Glomerular endothelial cell (primary cell): ENCODE measurements at places on chromosomes 4 and X. TPM values are rescaled to one million over a fixed set of nuclear protein-coding genes. Genes with fewer than 3 reads are reported as not detected.

GRCh38 chrX:10239611-10240064 lies 82.9 kb downstream of the CLCN4 start:
- no peak for DNase-seq

DNA sequence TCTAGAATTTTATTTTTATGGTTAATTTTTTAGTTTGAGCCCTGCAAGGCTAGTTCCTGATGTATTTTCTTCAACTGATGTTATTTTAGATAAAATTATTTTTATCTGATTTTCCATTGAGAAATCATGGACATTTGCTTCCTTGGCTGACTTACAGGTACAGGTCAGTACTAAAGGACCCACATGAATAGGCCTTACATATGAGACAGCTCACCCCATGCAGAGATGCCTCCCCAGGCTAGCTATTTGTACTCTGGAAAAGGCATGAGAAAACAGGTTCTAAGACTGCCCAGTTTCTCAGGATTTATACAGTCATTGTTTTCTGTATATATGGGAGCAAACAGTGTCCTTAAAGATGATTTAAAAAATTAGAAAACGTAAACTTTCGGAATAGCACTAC lies 255.5 kb downstream of the BMPR1B start:
- no peak for DNase-seq

GRCh38 chr4:94689155-94689860 lies 68.4 kb upstream of the BMPR1B start:
- no peak for DNase-seq

DNA sequence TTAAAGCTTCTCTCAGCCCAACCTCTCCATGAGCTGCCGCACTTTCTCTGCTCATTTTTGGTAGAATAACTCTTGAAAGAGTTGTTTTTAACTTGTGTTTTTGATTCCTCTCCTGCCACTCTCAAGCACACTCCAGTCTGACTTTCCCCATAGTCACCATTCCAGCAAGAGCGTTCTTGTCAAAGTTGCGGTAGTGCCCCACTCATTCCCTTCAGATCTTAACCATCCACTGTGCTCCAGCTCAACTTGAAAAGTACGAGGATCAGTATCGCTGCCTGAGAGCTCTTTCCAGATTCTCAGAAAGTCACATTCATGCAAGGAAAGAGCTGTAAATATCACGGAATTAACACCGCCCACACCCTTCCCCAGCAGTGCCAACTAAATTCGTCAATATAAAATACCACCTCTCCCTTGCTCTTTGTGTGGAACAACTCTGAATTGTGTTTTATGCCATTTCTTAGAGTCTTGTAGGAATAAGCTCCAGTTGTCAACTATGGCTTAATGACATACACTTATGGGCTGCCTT lies 59.7 kb upstream of the IL15 start:
- DNase-seq = no peak

Gene NXF2B
- not detected in 2 replicates for total RNA-seq

Gene GRIA3
- 0.53 and 0.58 TPM in 2 replicates for total RNA-seq

DNA sequence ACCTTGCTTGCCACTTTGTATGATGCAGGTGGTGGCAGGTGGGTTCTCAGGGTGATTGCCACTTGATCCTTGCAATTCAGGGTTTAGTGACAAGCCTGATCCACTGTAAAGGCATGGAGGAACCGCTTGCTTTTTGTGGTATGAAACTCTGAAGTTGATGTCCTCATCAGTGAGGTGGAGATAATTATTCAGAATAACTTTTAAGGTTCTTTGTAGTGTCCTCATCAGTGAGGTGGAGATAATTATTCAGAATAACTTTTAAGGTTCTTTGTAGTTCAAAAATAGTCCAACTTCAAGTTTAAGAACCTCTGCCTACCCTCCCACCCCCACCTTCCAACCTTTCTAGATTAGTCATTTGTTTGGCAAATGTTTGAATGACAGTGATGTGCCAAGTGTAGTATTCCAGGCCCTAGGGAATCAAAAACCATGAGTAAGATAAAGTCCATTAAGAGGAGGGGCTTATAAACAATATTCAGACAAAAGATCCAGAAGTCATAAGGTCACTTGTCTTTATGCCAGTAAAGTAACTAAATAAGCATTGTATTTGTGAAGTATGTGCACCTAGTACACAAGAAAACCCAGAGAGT lies 51.2 kb downstream of the DCUN1D4 start:
- no peak for DNase-seq

Gene MAGEB10
- not detected in 2 replicates for total RNA-seq

Gene GUCY1B1
- 0.39 and 2.0 TPM in 2 replicates for total RNA-seq

- DNase-seq = no peak
Observed at GRCh38 chr4:108168671-108169523, at the start of gene LEF1. Gene LEF1, minus strand, starts transcription at chr4:108168932. Its CDS starts 1,165 bp downstream, at chr4:108167767.

Gene FGD1
- total RNA-seq = 8.3 and 12.5 TPM in 2 replicates

DNA sequence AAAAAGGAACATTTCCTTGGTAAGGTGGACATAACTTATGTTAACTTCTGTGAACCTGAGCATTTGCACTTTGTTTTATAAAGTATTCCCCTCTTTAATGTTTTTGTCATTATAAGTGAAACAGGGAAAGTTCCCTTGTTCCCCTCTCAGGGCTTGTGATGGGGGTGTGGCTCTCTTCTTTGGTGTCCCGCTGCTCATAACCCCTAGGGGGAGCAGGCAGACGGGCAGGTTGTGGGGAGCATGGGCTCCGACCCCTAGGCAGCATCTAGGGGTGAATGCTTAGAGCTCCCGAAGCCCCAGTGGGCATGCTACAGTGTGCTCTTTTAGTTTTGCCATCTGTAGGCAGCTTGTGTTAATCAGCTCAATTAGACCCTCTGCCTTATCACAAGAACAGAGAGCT lies 200.4 kb downstream of the DACH2 start:
- no peak for DNase-seq

GRCh38 chr4:152385551-152385950 lies 150.3 kb downstream of the FBXW7 start:
- DNase-seq = no peak

GRCh38 chr4:184355857-184356256 lies 118.5 kb downstream of the IRF2 start:
- DNase-seq = no peak

Gene TECRL
- total RNA-seq = not detected in 2 replicates

DNA sequence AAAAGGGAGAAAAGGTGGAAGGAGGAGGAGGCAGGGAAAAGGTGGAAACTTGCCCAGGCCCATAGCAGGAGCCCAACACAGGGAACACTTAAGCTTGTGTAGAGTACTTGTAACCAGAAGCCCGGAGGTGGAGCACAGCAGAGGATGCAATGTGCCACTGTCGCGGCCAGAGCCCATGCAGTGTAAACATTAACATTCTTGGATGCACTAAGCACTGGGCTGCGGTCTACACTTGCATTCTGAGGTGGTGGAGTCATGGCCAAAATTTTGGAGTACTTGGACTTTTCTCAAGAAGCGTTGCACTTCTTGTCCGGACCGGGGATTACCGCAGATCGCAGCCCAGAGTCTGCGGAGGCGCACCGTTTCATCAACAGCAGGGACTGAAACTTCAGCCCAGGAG lies 4.5 kb upstream of the RHOXF1 start:
- no peak for DNase-seq

GRCh38 chrX:112832481-112833095 lies 8.0 kb downstream of the AMOT start:
- DNase-seq = no peak

Gene RAB9B
- 0.63 and 1.5 TPM in 2 replicates for total RNA-seq

Gene BTK
- total RNA-seq = not detected in 2 replicates

DNA sequence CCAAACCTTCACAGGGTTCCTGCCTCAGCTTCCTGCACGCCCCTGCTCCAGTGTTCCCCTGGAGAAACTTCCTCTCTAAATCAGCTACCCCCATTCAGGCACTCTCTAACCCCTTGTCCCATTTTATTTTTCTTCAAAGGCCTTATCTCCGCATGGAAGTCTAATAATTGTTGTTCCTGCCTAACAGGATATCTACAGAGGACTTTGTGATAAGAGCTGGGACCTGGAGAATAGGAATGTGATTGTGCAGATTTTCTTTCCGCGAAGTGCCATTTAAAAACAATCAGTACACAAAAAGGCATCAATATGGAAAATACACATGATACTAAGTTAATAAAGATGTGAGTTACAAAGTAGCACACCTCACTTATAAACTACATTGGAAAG lies 32.6 kb downstream of the LDB2 start:
- DNase-seq = no peak

Gene S100P
- not detected in 2 replicates for total RNA-seq

GRCh38 chr4:78518561-78518960 lies 33.0 kb upstream of the ANXA3 start:
- no peak for DNase-seq

- DNase-seq = no peak
Observed at GRCh38 chr4:101584306-101584705, 206.2 kb upstream of the BANK1 start.

DNA sequence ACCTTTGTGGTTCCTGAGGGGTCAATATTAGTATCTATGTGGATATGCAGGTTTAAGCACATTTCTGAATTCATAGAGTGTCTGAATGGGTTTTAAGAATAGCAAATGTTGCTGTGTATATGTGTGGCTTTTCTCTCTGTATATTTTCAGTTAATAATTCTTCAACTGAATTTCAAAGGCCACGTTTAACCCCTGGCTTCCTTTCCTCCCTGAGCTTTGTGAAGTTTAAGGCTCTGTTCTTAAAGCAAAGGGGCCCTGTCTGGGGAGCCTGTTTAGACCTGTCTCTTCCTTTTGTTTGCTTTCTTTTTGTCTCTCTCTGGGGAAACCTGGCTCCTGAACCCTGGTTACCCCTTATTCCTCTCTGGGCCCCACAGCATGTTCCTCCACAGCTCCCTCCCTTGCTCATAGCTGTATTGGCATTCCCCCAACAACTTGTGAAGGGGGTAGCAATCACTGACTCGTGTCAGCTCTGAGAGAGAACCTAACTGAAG lies 139.1 kb downstream of the COL4A6 start:
- no peak for DNase-seq

- DNase-seq = no peak
Observed at GRCh38 chr4:165994701-165995100, 121.7 kb downstream of the TLL1 start.

Gene USP17L5
- total RNA-seq = not detected in 2 replicates

Gene MAP3K15
- total RNA-seq = not detected in 2 replicates

Gene AIMP1
- total RNA-seq = 17.3 and 20.7 TPM in 2 replicates

Gene CABS1
- total RNA-seq = not detected in 2 replicates

- DNase-seq = no peak
Observed at GRCh38 chr4:138609943-138610350, 367.8 kb upstream of the SLC7A11 start.

DNA sequence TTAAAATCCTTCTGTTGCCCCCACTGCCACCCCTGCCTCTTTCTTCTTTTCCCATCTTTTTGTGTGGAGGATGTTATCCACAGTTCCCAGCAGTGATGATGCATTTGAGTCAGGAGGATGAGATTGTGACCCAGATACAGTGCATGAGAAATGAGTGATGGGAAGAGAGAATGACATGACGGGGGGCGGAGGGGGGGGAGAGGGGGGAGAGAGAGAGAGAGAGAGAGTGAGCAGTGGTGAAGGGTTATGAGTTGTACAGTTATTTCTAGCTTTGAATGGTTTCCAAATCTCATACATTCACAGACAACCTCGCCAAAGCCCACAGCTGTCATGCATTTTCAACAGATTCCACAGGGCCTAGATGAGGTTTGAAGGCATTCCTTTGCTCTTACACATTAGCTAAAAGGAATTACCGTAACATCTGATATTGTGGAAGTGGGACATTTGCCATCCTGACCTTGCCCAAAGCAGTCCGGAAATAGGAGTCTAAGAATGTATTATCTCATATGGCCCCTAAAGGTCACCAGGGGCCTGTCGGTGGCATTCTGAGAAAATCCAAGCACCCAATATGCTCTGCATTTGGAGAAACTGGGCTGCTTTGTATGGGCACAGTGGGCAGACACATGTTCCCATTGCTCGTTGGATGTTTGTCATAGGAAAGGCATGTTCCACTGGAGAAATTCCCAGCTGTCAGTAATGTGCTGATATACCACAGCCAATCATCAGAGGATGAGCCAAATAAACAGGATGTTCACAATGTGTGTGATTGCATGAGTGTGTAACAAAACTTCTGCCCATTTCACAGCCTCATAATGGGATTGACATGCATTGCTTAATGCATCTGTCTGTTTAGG lies 435.8 kb downstream of the SPRY1 start:
- peak; percentile 72 for DNase-seq

GRCh38 chr4:5257086-5257485 lies 205.8 kb downstream of the STK32B start:
- DNase-seq = no peak

Gene GAGE1
- total RNA-seq = not detected in 2 replicates

DNA sequence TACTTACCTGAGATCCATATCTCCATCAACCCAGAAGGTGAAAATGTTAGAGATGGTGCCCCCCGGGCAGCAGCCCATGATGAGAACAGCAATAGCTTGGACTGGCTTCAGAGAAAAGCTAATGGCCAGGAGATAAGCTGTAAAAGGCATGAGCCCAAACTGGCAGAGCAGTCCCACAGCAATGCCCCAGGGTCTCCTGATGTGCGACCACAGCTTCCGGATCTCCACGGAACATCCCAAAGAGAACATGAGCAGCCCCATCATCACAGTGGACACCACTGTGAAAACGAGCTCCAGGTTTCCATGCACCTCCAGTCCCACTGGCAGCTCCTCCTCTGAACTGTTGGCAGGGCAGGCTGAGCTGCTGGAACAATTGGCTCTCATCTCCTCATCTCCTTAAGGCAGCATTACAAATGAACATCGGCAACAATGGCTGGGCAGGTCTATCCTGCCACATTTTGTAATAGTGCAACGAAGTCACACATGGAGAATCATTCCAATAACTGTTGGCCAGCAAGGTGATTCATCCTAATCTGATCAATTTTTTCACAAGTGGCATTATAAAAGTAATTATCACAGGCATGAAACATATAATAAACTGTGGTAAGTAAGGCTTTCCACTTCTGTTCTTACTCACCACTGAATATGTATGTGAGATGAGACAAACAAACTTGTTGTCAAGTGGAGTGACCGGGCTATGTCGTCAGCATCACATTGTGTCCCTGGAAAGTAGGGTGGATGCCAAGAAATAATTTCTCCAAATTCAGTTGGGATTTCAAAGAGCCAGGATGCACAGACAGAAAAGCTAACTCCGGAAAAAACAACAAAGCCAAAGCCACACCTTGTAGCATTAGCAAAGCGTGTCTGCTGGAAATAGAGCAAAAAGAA lies at the start of gene SLC10A6:
TSS of gene SLC10A6 (minus strand) at position 653 of the 888 bp plus-strand sequence. CDS start at position 384, 269 bp downstream.
- no peak for DNase-seq

Gene SLC25A31
- total RNA-seq = not detected in 2 replicates
